ENCODE measurements at places on chromosomes 7 and 10. TPM values are rescaled to one million over a fixed set of nuclear protein-coding genes. Genes with fewer than 3 reads are reported as not detected.

UPK3BL2 gene
- total RNA-seq, result 0.98 TPM

NKX6-2 gene
- total RNA-seq, result not detected

CPA2 gene
- total RNA-seq, result not detected

PAX2 gene
- not detected for total RNA-seq

LIPF gene
- total RNA-seq, result not detected

ANKRD30A gene
- 216 TPM for total RNA-seq

SPDYE9 gene
- not detected for total RNA-seq

OR13A1 gene
- total RNA-seq, result not detected

SYPL1 gene
- 98.3 TPM for total RNA-seq

TMEM184A gene
- not detected for total RNA-seq

DNA sequence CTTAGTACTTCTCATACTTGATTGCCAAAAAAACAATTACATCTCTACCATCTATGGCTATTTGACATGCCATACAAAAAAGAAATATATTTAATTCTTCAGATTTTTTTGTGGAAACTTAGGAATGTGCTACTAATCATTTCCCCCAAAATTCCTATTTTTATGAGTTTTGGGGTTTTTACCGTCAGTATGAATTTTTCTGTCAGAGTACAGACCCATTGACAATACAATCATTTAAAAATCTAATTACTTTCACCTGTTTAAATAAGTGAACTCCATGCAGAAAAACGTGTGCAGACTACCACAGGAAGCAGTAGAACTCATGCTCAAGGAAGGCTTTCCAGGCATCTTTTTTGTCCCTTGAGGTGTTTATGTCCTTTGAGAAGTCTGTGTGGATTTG, 48.8 kb upstream of the FOXP2 start:
- no peak for DNase-seq
- H3K27me3 ChIP-seq, result no peaks in the 10 kb centered on the region
- no peaks in the 10 kb centered on the region for H3K4me1 ChIP-seq
- no peak overlapping the region for H3K27ac ChIP-seq
- peaks cover 3% of the 10 kb centered on the region for H3K36me3 ChIP-seq
- H3K4me3 ChIP-seq, result no peak overlapping the region

- no peak overlapping the region for H3K4me3 ChIP-seq
- DNase-seq, result no peak
- H3K36me3 ChIP-seq, result no peaks in the 10 kb centered on the region
- no peak overlapping the region for H3K27ac ChIP-seq
- H3K4me1 ChIP-seq, result no peaks in the 10 kb centered on the region
These were observed 18.1 kb downstream of the VIPR2 start for GRCh38 chr7:159126311-159127260.

DNA sequence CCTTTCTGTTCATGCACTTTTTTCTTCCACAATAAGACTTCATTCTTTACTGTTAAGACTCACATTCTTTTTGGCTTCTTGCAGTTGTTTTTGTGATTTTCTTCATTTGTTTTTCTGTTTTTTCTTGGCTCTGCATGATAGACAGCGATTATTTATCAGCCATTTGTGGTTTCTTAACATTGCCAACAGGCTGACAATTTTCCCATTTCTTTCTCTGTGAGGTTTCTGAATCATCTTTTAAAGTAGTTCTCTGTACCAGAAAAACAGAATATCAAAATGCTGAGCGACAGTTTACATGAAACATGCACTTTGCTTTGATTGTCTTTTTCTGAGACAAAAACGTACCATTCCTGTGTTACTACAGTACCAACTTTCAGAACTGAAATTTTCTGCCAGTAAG, 334.2 kb upstream of the MAGI2 start:
- no peaks in the 10 kb centered on the region for H3K36me3 ChIP-seq
- H3K27me3 ChIP-seq, result no peaks in the 10 kb centered on the region
- H3K4me3 ChIP-seq, result no peak overlapping the region
- no peak for DNase-seq

GRCh38 chr10:348456-348855, 213.2 kb downstream of the ZMYND11 start:
- DNase-seq, result no peak
- no peaks in the 10 kb centered on the region for H3K27me3 ChIP-seq
- H3K27ac ChIP-seq, result no peak overlapping the region

GRCh38 chr10:27147701-27148100, 6.5 kb downstream of the YME1L1 start:
- no peak for DNase-seq
- H3K27ac ChIP-seq, result no peak overlapping the region
- no peaks in the 10 kb centered on the region for H3K27me3 ChIP-seq
- H3K4me1 ChIP-seq, result no peaks in the 10 kb centered on the region

DNA sequence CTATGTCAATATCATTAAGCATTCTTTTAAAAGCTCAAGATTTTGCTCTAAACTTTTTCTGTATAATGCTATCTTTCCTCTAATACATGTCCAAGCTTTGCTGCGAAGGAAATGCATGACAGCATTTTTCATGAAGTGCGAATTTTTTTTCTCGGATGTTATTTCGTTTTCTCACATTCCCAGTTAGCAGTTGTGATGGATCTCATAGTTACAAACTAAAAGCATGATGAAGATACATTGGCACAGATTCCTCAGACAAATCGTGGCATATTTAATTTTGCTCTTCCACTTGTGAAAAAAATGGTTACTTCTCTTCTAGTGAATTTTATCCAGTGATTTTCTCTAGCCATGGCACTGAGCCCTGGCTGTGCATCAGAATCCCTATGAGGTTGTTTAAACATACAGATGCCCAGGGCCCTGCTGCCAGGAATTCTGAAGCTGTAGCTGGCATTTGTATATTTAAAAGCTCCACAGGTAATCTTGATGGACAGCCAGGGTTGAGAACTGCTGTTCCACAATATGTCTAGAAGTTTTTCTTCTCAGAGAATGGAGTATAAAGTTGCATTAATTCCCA, 299.8 kb upstream of the NEBL start:
- H3K36me3 ChIP-seq, result no peaks in the 10 kb centered on the region
- no peak for DNase-seq
- H3K27ac ChIP-seq, result no peak overlapping the region
- peaks cover 7% of the 10 kb centered on the region for H3K4me1 ChIP-seq

DNA sequence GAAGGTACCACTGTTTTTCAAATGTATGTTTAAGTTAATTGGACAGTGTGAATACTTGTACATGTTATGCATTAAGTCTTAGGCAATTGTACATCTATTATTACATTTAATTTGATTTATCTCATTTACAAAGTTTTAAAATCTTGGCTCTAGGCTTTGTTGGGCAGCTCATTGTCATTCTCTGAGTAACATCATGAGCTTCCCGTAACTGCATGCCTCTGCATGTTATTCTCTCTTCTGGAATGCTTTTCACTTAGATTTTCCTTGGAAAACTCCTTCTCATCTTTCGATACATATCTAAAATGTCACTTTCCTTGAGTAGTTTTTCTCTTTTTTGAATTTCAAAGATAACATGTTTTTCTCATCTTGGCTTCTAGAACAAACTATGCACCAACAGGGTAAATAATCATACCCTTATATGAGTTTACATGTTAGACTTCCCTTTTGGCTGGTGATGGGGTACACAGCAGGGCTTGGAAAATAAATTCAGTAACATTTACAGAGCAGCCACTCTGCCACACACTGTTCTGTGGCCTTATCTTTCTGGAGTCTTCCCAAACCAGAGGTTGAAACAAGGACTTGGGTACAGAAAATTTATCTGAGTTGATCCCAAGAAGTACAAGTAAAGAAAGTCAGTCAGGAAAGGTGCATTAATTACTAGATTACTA, 42.2 kb upstream of the A1CF start:
- peak overlapping the region; percentile 56 for H3K27ac ChIP-seq
- no peaks in the 10 kb centered on the region for H3K36me3 ChIP-seq
- H3K4me3 ChIP-seq, result no peak overlapping the region
- H3K27me3 ChIP-seq, result no peaks in the 10 kb centered on the region
- no peaks in the 10 kb centered on the region for H3K4me1 ChIP-seq
- no peak for DNase-seq

DNA sequence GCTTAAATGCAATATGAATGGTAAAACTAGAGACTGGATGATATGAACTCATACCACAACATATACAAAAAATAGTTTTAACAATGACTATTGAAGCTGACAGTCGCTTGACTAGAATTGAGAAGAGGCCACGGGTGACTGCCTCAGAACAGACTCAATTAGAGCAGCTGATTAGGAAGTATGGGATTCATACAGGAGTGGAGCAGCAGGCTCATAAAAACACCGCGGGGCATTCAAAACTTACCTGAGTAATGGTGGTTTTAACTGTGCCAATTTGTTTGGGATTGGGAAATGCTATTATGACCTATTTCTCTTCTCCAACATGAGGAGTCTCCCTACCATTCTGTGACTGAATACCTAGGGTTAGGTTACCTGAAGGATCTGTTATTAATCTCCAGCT, 2.1 kb downstream of the CADPS2 start:
- H3K27me3 ChIP-seq, result no peaks in the 10 kb centered on the region
- H3K36me3 ChIP-seq, result no peaks in the 10 kb centered on the region
- no peak overlapping the region for H3K27ac ChIP-seq

GRCh38 chr7:90455163-90456030, 14.0 kb upstream of the PTTG1IP2 start:
- H3K4me1 ChIP-seq, result no peaks in the 10 kb centered on the region
- DNase-seq, result no peak

DNA sequence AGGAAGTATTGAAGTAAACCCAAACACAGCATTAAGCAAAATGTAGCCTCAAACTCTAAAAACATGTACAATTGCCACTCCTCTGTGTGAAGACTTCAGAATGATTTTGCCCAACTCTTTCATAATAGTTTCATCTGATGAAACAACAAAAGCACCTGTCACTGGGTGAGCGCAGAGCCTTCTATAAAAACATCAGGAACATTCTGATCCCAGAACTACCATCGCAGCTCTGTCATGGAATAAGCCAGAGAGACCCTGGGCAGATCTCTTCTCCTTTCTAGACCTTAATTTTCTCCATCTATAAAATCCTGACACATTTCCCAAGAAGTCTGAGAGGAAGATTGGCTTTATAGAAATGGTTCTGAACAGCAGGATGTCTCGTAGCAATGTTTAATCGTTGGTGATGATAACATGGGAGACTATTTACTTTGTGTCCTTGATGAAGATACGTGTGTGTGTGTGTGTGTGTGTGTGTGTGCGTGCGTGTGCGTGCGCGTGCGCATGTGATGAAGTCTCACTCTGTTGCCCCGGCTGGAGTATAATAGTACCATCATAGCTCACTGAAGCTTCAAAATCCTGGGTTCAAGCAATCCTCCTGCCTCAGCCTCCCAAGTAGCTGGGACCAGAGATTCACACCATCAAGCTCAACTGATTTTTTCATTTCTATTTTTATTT, 198.0 kb downstream of the KIAA1217 start:
- no peaks in the 10 kb centered on the region for H3K36me3 ChIP-seq
- DNase-seq, result no peak
- H3K4me1 ChIP-seq, result no peaks in the 10 kb centered on the region
- H3K4me3 ChIP-seq, result no peak overlapping the region

GRCh38 chr7:17134786-17135185, 163.7 kb upstream of the AHR start:
- H3K27me3 ChIP-seq, result no peaks in the 10 kb centered on the region
- no peak overlapping the region for H3K4me3 ChIP-seq
- DNase-seq, result no peak
- no peak overlapping the region for H3K27ac ChIP-seq
- H3K36me3 ChIP-seq, result no peaks in the 10 kb centered on the region
- no peaks in the 10 kb centered on the region for H3K4me1 ChIP-seq

GRCh38 chr10:14822879-14823755, 14.7 kb downstream of the CDNF start:
- no peaks in the 10 kb centered on the region for H3K4me1 ChIP-seq
- H3K4me3 ChIP-seq, result no peak overlapping the region
- DNase-seq, result no peak

- no peaks in the 10 kb centered on the region for H3K27me3 ChIP-seq
- no peak overlapping the region for H3K4me3 ChIP-seq
- no peaks in the 10 kb centered on the region for H3K4me1 ChIP-seq
- H3K27ac ChIP-seq, result no peak overlapping the region
These were observed 41.3 kb downstream of the SH3PXD2A start for GRCh38 chr10:103814105-103814504.

- no peak overlapping the region for H3K4me3 ChIP-seq
- no peak overlapping the region for H3K27ac ChIP-seq
- H3K36me3 ChIP-seq, result no peaks in the 10 kb centered on the region
- no peaks in the 10 kb centered on the region for H3K27me3 ChIP-seq
- no peaks in the 10 kb centered on the region for H3K4me1 ChIP-seq
These were observed 371.4 kb downstream of the PHTF2 start for GRCh38 chr7:78169992-78170391.

GRCh38 chr7:122132341-122132740, 11.7 kb downstream of the AASS start:
- no peaks in the 10 kb centered on the region for H3K4me1 ChIP-seq
- no peak overlapping the region for H3K27ac ChIP-seq
- DNase-seq, result no peak

DNA sequence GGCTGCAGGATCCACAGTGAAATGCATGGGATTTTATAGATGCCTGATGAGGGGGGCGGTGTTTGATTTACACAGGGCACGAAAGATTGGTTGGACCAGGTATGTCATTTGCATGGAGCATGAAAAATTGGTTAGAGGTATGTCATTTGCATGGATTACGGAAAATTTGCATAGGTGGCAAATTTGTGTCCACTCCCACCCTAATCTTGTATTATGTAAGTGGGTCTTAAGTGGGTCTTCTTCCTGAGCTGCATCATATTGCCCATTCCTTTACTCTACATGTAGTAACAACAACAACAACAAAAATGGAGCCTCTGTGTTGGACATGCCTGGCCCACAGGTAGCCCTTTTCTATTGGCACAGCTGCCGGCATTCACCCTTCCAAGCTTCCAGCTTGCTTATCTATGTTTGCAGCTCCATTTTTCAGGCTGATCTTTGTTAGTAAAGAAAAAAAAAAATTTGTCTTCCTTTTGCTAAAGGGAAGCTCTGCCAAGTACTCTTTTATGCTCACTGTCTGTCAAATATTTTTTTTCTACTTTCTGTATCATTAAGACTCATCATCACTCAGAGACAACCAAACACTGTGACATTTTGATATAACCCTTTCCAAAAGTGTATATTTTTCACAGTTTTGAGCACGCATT, 10.3 kb upstream of the ZNF273 start:
- no peak for DNase-seq
- no peaks in the 10 kb centered on the region for H3K4me1 ChIP-seq
- no peaks in the 10 kb centered on the region for H3K36me3 ChIP-seq
- no peak overlapping the region for H3K4me3 ChIP-seq

DNA sequence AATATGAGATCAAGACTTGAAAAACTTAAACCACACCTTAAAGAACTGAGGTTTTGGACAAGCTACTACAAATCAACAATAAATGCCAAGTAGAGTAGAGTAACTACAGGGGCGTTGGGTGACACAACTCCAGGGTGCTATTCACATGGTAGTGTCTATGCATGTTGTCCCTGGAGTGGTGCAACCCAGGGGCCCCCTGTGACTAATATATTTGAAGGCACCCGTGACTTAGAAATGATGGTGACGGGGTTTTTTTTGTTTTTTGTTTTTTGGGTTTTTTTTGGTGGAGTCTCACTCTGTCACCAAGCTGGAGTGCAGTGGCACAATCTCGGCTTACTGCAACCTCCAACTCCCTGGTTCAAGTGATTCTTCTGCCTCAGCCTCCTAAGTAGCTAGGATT, 106.9 kb downstream of the FAM107B start:
- no peaks in the 10 kb centered on the region for H3K27me3 ChIP-seq
- H3K36me3 ChIP-seq, result no peaks in the 10 kb centered on the region
- no peaks in the 10 kb centered on the region for H3K4me1 ChIP-seq
- no peak overlapping the region for H3K27ac ChIP-seq
- no peak for DNase-seq
- H3K4me3 ChIP-seq, result no peak overlapping the region
